ENCODE measurements at places on chromosomes 3 and 15. TPM values are rescaled to one million over a fixed set of nuclear protein-coding genes. Genes with fewer than 3 reads are reported as not detected.

- no peaks in the 10 kb centered on the region for H3K36me3 ChIP-seq
- no peak for DNase-seq
- H3K4me3 ChIP-seq, result no peak overlapping the region
- no peaks in the 10 kb centered on the region for H3K4me1 ChIP-seq
- no peak overlapping the region for H3K27ac ChIP-seq
Observed at GRCh38 chr3:42732829-42733459, 30.3 kb upstream of the HHATL start.

GRCh38 chr3:37402351-37402750 lies 228.0 kb upstream of the LRRFIP2 start:
- H3K4me1 ChIP-seq, result no peaks in the 10 kb centered on the region
- no peak overlapping the region for H3K27ac ChIP-seq
- H3K4me3 ChIP-seq, result no peak overlapping the region
- no peaks in the 10 kb centered on the region for H3K36me3 ChIP-seq
- DNase-seq, result no peak

GRCh38 chr15:48494631-48495030 lies 150.9 kb downstream of the FBN1 start:
- no peaks in the 10 kb centered on the region for H3K4me1 ChIP-seq
- no peak overlapping the region for H3K4me3 ChIP-seq
- H3K27ac ChIP-seq, result no peak overlapping the region
- no peaks in the 10 kb centered on the region for H3K36me3 ChIP-seq
- no peak for DNase-seq

DNA sequence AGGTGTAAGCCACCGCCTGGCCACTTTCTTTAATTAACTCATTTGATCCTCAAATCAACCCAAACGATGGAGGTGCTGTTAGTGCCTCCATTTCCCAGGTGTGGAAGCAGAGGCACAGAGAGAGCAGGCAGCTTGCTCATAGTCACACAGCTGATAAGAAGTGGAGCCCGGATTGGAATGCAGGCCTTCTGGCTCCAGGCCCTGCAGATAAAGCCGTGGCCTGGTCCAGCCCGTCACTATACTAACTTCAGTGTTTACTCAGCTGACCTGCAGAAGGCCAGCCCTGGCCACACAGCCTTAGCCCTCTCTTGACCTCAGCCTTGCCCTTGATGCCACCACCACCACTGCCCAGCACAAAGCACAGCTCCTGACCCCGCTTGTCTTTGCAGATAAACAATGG lies 116.7 kb downstream of the NUP210 start:
- no peak for DNase-seq
- no peaks in the 10 kb centered on the region for H3K4me1 ChIP-seq
- no peak overlapping the region for H3K4me3 ChIP-seq
- H3K36me3 ChIP-seq, result no peaks in the 10 kb centered on the region
- no peaks in the 10 kb centered on the region for H3K27me3 ChIP-seq
- no peak overlapping the region for H3K27ac ChIP-seq

- no peak overlapping the region for H3K27ac ChIP-seq
- H3K4me3 ChIP-seq, result no peak overlapping the region
- H3K27me3 ChIP-seq, result no peaks in the 10 kb centered on the region
Observed at GRCh38 chr3:139552632-139553365, 13.3 kb upstream of the RBP1 start.

DNA sequence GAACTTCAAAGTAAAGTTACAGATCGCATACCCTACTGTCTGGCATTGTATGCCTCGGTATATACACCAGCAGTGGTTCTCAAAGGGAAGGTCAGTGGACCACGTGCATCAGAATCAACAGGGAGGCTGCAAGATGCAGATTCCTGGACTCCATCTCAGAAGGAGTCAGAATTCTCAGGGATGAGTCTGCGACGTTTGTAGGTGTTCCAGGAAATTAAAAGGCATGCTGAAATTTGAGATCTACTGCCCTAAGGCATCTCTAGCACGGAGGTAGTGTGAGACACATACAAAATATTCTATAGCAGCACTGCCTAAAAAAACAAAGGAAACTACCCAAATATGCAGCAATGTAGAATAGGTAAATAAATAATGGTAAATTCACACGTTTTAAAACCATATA lies 136.8 kb upstream of the BNIP2 start:
- no peaks in the 10 kb centered on the region for H3K4me1 ChIP-seq
- H3K36me3 ChIP-seq, result no peaks in the 10 kb centered on the region
- H3K27me3 ChIP-seq, result no peaks in the 10 kb centered on the region
- no peak overlapping the region for H3K4me3 ChIP-seq
- no peak overlapping the region for H3K27ac ChIP-seq

- H3K27me3 ChIP-seq, result no peaks in the 10 kb centered on the region
- H3K27ac ChIP-seq, result no peak overlapping the region
- no peaks in the 10 kb centered on the region for H3K36me3 ChIP-seq
- H3K4me1 ChIP-seq, result peaks cover 7% of the 10 kb centered on the region
- no peak overlapping the region for H3K4me3 ChIP-seq
Observed at GRCh38 chr3:14201940-14202684, 23.5 kb downstream of the LSM3 start.

GRCh38 chr3:129864519-129864918 lies 29.0 kb downstream of the TMCC1 start:
- no peaks in the 10 kb centered on the region for H3K27me3 ChIP-seq
- no peak overlapping the region for H3K4me3 ChIP-seq
- H3K36me3 ChIP-seq, result no peaks in the 10 kb centered on the region
- no peaks in the 10 kb centered on the region for H3K4me1 ChIP-seq

- no peaks in the 10 kb centered on the region for H3K4me1 ChIP-seq
- no peak overlapping the region for H3K27ac ChIP-seq
- peaks cover 47% of the 10 kb centered on the region for H3K27me3 ChIP-seq
Observed at GRCh38 chr3:126208606-126209256, 28.3 kb upstream of the ALDH1L1 start.

- H3K27ac ChIP-seq, result no peak overlapping the region
- H3K27me3 ChIP-seq, result no peaks in the 10 kb centered on the region
- H3K36me3 ChIP-seq, result no peaks in the 10 kb centered on the region
Observed at GRCh38 chr3:71684046-71684756, 41.0 kb downstream of the EIF4E3 start.

DNA sequence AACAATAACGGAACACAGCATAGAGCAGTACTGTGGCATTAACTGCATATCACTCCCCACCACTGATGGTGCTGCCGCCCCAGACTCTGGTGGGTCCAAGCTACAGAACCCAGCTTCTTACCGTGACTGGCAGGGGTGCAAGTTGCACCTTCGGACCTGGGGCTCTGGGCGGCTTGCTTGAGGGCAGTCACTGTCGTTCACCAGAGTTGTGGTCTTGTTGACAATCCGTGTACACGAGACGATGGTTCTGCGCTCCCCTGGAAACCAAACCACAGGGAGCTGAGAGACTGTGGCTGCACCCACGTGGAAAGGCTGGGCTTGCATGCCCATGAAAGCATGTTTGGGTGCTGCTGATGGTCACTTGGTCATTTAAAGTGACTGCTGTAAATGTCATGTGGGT lies 293.0 kb downstream of the ADAMTS17 start:
- H3K27me3 ChIP-seq, result no peaks in the 10 kb centered on the region
- no peaks in the 10 kb centered on the region for H3K4me1 ChIP-seq
- DNase-seq, result no peak
- no peak overlapping the region for H3K4me3 ChIP-seq
- H3K36me3 ChIP-seq, result no peaks in the 10 kb centered on the region

- peaks cover 22% of the 10 kb centered on the region for H3K4me1 ChIP-seq
- no peak overlapping the region for H3K27ac ChIP-seq
- no peak for DNase-seq
- H3K36me3 ChIP-seq, result peaks cover 4% of the 10 kb centered on the region
Observed at GRCh38 chr15:85753261-85753660, 41.5 kb downstream of the KLHL25 start.

- H3K27me3 ChIP-seq, result no peaks in the 10 kb centered on the region
- H3K4me1 ChIP-seq, result no peaks in the 10 kb centered on the region
- H3K27ac ChIP-seq, result no peak overlapping the region
- no peaks in the 10 kb centered on the region for H3K36me3 ChIP-seq
- no peak overlapping the region for H3K4me3 ChIP-seq
Observed at GRCh38 chr3:56981445-56982230, 78.8 kb upstream of the SPATA12 start.

DNA sequence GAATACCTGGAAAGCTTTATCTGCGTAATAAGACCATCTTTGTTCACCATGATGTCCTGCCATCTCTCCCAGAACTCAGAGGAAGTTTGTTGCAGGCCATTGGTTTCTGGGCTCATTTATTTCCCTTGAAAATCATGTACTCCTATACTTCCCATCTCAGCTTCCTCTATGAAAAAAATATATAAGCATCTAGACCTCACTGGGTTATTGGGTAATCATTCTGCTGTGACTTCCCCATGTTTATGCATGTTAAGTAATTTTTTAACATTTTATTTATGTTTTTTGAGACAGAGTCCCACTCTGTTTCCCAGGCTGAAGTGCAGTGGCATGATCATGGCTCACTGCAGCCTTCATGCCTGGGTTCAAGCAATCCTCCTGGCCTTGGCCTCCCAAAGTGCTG lies 184.5 kb downstream of the ZPLD1 start:
- H3K4me3 ChIP-seq, result no peak overlapping the region
- DNase-seq, result no peak
- no peaks in the 10 kb centered on the region for H3K4me1 ChIP-seq
- H3K36me3 ChIP-seq, result no peaks in the 10 kb centered on the region

DNA sequence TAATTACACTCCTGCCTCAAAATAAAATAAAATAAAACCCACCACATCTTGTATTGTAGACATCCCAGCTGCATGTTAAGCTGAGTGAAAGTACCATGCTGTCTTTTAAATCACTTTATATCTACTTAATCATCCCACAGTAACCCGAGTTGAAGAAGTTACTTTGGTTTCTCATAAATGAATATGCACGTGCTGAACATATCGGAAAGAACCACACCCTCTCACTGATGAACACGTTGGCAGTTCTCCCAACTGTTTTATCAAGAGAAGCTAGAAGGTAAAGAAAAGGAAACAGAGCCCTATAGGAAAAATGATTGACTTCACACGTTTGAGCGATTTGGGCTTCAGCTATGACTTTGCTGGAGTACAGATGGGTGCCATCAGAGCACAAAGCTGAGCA lies 15.9 kb upstream of the TM4SF19 start:
- peaks cover 51% of the 10 kb centered on the region for H3K36me3 ChIP-seq
- DNase-seq, result no peak
- peaks cover 19% of the 10 kb centered on the region for H3K4me1 ChIP-seq
- H3K4me3 ChIP-seq, result no peak overlapping the region
- no peak overlapping the region for H3K27ac ChIP-seq

DNA sequence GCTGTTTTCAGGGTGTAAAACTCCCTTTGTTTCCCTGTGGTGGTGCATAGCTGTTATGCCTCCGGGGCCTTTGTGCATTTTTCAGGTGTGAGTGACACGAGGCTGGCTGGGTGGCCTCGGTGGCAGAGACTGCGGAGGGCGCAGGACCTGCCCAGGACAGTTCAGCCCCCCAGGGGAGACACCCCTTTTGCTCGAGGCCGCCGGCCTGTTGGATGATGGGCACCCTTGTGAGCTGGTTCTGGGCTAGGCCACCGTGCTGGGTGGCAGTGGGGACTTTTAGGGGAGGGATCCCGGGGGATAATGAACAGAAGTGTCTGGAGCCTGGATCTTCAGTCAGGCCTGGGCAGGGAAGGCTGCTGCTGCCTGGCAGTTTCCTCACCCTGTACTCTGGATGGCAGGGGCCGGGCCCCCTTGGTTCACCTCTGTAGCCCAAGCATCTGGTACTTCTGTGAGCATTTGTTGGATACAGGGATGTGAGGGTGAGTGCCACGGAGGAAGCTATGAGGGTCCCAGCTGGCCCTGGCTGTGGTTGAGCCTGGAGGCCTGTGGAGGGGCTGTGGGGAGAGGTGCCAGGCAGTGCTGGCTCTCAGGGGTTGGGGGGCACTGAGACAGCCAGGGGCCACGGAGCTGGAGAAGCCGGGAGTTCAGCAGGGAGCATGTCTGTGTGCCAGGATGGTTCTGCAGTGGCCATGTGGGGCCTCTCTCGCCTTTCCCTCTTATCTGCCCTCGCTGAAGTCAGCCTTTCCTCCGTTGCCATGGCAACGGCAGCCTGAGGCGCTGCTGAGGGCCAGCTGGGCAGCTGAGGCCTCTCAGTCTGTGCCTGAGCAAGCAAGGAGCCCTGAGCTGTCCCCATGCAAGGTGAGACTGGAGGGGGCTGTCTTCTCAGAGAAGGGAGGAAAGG lies 49.0 kb downstream of the KY start:
- H3K4me3 ChIP-seq, result no peak overlapping the region
- peaks cover 6% of the 10 kb centered on the region for H3K4me1 ChIP-seq
- H3K36me3 ChIP-seq, result no peaks in the 10 kb centered on the region
- no peak for DNase-seq

GRCh38 chr3:69463531-69463930 lies 77.6 kb upstream of the FRMD4B start:
- no peak overlapping the region for H3K27ac ChIP-seq
- H3K27me3 ChIP-seq, result no peaks in the 10 kb centered on the region
- no peak overlapping the region for H3K4me3 ChIP-seq

DNA sequence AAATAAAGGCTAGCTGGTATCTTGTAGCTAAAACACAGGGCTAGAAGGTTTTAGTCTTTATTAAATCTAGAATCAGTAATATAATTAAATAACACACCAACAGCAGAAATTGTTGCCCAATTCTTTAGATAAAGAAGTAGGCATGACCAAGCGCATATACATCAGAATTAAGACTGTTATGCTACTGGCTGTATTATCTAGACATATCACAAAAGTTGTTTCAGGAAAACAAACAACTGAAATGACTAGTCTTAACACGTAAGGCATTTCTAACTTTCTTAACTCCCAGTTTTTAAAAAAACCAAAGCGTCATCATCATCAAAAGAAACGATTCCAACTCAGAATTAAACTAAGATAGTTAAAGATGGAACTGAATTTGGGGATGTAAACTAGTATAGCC lies 55.4 kb downstream of the EMC4 start:
- no peak for DNase-seq
- H3K4me3 ChIP-seq, result no peak overlapping the region
- no peak overlapping the region for H3K27ac ChIP-seq

DNA sequence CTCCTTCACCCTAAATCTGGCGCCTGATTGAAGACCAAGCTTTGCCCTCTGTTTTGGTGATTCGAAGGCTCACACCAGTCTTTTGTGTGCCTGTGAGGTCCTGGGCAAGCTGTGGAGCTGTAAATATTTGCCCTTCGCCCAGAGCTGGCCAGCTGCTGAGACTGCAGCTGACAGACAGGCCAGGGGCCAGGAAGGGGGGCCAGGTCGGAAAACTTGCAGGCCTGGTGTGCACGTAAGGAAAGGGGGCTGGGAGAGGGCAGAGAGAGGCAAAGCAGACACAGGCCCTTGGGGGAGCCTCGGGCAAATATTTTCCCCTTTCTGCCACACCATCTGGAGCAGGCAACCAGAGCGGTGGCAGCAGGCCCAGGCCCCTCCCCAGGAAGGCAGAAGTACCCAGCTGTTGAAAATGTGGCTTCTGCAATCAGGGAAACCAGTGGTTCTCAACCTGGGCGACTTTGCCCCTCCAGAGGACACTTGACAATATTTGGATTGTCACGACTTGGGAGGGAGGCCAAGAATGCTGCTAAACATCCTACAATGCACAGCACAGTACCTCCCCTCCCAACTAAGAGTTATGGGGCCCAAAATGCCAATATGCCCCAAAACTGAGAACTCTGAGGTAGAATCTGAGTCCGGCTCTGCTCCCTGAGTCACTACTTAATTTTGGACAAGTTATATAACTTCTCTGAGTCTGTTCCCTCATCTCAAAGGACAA lies 2.5 kb downstream of the PDZRN3 start:
- no peak overlapping the region for H3K4me3 ChIP-seq
- H3K27ac ChIP-seq, result no peak overlapping the region
- H3K36me3 ChIP-seq, result no peaks in the 10 kb centered on the region
- no peaks in the 10 kb centered on the region for H3K4me1 ChIP-seq
- DNase-seq, result no peak

The GOLGA8H gene
- not detected for total RNA-seq

The IGSF11 gene
- total RNA-seq, result 0.54 TPM

The TM6SF1 gene
- not detected for total RNA-seq

The TM4SF1 gene
- total RNA-seq, result 0.79 TPM

The TMEM207 gene
- not detected for total RNA-seq

The DPPA2 gene
- not detected for total RNA-seq

The PRRT3 gene
- 9.2 TPM for total RNA-seq

Measured in T-cell (primary cell).